ENCODE measurements at places on chromosomes 12 and 14. TPM values are rescaled to one million over a fixed set of nuclear protein-coding genes. Genes with fewer than 3 reads are reported as not detected.

Gene AMDHD1
- 2.6 TPM for total RNA-seq

Gene IFNG-AS1
- total RNA-seq = 6.2 TPM

Gene YARS2
- total RNA-seq = 19.5 TPM

Gene NTF3
- total RNA-seq = not detected
